Right lung (tissue), 10 donors: ENCODE measurements at places on chromosomes 11 and 22. TPM values are rescaled to one million over a fixed set of nuclear protein-coding genes. Genes with fewer than 3 reads are reported as not detected.

DNA sequence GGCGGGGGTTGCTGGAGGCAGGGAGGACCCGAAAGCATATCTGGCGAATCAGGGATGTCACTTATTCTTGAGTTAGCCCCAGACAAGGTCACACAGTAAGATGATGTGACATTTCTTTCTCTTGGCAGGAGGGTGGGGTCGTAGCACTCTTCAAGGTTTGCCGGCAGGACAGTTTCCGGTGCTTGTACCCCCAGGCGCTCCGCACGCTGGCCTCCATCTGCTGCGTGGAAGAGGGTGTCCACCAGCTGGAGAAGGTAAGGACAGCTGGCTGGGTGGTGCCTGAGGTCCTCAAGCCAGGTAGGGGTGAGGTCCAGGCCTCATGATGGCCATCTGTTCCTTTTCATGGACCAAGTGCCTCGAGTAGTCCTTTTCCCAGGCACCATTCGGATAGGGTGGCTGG is 86.0 kb downstream of the INSC start:
- DNase-seq = no peak

GRCh38 chr22:39712751-39713525 is 142.4 kb downstream of the CACNA1I start:
- no peak for DNase-seq

DNA sequence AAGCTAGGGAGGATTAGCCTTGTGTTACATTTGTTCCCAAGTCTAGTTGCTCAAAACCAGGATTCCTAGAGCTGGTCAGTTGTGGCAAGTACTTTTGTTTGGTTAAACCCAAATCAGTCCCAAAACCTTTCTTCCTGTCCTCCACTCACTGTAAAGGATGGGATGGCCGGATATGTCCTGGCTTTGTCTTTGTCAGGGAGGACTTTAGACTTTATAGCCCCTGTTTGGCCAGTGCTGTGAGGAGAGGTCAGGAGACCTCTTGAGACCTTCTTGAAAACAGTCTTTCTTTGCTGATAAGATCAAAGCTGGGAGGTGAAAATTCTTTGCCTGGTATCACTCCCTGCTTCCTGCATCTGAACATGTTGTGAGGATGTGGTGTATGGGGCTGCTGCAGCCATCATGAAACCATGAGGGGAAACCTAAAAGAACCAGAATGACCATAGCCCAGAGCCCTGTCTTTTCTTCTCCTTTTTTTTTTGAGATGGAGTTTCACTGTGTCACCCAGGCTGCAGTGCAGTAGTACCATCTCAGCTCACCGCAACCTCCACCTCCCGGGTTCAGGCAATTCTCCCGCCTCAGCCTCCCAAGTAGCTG is 43.6 kb upstream of the FTH1 start:
- DNase-seq = no peak

Gene MYO18B
- polyA plus RNA-seq = 0.15 TPM

Gene SLC5A1
- polyA plus RNA-seq = 0.44 TPM
